Thyroid gland (tissue), 4 donors: ENCODE measurements at places on chromosomes 5 and 9.

GRCh38 chr5:139482050-139482889 is at the start of gene STING1:
Gene STING1 (minus strand): TSS chr5:139482758. CDS start chr5:139481704, 1,054 bp downstream.
- DNase-seq, result peak; percentile 78

DNA sequence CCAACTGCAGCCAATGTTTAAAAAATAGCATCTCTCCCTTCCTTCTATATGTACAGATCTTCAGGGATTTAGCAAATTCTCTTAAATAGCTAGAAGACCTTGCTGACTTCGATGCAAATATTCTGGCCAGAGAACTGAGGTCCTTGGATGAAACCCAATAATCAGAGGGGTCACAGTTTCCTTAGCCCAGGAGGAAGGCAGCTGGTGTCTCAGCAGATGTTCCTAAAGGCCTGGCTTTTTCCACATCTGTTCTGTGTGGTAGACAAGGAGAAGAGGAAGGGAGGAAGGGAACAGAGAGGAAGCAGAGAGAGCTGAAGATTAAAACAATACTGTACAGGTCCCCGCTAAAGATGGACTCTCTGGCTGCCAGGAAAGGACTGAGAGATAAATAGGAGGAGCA is 33.1 kb downstream of the BOD1 start:
- no peak for DNase-seq

GRCh38 chr9:126203313-126203712 is 123.3 kb upstream of the MVB12B start:
- DNase-seq, result no peak

DNA sequence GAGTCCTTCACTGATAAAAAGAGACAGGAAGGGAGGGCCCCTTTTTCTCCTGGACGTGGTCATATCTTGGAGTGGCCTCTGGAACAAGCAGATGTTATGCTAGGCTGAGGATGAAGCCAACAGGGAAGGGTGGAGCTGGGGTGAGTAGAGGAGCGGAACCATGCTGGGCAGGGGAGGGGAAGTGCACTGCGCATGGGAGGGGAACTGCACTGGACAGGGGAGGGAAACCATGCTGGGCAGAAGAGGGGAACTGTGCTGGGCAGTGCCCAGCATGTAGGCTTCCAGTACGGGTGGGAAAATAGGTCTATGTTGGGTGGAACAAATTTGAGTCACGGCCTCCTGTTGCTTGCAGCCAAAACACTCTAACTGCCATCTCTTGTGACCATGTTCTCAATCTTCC is 19.3 kb upstream of the IRX4 start:
- DNase-seq, result no peak

DNA sequence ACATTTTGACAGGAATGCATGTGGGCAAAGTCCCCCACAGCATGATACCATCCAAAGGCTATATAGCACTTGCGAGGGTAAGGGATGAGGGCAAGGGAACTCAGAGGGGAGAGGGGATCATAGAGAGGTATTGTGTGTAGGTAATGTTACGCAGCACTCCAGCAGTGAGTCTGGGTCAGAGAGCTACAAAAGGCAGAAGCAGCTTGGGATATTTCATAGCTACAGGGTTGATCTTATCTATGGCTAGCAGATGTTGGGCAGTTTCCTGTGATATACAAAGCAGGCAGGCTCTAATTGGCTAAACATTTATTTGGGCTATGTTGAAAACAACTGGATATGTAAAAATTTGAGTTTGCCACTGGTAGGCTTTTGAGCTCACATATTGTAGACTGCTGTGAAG is 17.8 kb upstream of the SLCO4C1 start:
- no peak for DNase-seq

DNA sequence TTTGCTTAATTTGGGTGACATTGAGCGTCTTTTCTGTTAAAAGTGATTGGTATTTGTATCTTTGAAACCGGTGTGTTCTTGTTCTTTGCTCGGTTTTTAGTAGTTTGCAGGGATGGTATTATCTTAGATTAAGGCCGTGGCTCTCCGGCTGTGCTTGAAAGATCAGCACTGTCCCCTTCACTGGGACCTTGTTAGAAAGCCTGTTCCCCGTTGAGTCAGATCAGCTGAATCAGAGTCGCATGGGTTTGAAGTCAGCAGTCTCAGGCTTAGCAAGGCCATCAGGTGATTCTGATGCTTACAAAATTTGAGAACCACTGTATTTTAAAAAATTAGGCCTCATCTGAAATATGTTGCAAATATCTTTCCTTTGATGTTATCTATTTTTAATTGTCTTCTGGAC is 5.0 kb downstream of the DIRAS2 start:
- DNase-seq, result no peak

GRCh38 chr5:112142769-112143270 is 276.3 kb downstream of the EPB41L4A start:
- DNase-seq, result peak; percentile 85

DNA sequence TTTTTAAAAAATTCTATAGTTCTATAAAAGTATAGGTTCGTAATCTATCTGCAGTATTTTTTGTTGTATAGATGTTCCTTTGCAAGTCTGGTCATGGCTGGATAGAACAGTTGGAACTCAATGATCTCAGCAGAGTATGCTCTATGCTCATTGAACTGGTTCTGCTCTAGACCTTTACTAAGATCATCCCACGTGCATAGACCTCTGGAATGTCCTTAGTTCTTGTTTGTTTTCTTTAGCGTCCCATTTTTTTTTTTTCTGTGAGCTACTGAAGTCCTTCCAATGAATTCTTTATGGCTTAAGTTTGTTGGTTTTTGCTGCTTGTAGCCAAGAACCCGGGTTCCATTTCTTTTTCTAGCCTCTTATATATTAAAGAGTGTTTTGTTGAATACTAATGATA is 3.5 kb downstream of the TMEM38B start:
- DNase-seq, result no peak

- no peak for DNase-seq
Measured at GRCh38 chr9:97809666-97810344, 43.2 kb upstream of the FOXE1 start.

DNA sequence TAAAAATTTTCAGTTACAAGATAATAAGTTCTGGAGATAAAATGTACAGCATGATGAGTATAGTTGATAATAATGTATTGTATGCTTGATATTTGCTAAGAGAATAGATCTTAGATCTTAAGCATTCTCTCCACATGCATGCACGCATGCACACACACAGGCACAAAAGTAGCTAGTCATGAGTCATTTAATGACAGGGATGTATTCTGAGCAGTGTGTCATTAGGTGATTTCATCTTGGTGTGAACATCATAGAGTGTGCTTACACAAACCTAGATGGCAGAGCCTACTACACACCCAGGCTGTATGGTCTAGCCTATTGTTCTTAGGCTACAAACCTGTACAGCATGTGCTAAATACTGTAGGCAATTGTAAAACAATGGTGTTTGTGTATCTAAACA is 124.2 kb downstream of the PTTG1 start:
- no peak for DNase-seq

DNA sequence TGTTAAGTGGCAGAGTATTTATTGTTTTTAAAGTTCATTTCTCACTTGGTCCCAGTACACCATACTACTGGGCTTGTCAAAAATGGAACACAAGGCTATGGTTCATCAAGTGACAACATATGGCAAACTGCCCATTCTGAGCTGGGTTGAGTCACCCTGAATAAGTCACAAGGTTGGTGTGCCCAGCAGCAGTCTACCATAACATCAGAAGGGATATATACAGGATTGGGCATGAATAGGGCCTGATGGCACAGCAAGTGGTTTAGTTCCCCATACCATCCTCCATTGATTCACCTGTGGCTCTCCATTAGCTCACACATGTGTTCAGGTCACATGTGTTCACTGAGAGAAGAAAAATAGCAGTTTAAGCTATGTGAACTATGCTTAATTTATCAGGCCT is 249.8 kb upstream of the PRDM9 start:
- no peak for DNase-seq

- no peak for DNase-seq
Measured at GRCh38 chr5:139377226-139377625, 5.9 kb downstream of the SLC23A1 start.

DNA sequence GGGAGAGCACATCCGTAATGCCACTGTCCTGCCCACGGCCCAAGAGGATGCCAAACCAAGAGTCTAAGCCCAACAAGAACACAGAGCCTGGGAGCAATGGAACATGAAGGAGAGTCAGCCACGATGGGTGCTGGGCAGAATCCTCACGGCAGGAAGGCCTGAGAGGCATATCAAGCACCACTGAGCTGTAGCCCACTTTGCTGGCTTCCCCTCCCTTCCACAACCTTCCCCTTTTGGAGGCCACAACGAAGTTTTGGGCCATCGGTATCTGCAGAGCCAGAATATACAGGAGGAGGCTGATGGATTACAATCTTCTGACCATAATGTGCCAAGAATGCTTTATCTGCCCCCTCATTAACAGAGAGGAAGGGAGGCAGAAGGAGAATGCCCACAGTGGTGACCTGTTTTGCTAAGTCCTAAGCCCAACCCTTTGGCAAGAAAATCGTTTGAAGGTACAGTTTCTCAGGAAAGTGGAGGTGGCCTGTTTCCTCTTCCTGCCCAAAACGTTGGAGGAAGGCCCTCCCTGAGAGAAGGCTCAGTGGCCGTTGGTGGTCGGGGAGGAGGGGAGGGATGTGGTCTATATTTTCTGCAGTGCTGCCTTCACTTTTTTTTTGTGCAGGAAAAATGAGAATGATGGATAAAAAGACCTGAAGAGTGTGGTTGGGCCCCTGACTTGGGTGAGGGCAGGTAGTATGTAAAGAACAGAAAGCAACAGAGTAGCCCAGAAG is 26.2 kb downstream of the MACROH2A1 start:
- DNase-seq, result no peak

GRCh38 chr5:181084621-181085195 is 44.6 kb downstream of the BTNL9 start:
- no peak for DNase-seq

DNA sequence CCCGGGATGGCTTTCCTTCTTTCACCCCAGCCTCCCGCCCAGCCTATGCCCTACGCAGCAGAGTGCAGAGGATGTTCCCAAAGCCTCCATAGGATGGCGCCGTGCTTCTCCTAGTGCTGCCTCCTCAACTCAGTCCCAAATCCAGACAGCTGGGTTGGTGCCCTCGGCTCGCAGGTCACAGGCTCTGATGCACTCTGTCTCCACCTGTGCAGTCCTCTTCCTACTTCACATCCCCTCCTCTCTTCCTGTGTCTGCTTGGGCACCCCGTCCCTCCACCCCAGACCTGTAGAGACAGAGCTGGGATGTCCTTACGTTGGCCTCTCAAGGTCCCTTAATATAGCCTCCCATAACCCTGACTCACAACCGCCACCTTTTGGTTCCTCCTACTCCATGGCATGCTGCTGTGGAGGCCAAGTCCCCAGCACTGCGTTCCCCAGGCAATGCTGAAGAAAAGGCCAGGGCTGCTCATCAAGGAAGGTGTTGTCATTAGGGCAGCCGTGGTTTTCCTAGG is 314.4 kb downstream of the GADD45G start:
- peak; percentile 49 for DNase-seq

DNA sequence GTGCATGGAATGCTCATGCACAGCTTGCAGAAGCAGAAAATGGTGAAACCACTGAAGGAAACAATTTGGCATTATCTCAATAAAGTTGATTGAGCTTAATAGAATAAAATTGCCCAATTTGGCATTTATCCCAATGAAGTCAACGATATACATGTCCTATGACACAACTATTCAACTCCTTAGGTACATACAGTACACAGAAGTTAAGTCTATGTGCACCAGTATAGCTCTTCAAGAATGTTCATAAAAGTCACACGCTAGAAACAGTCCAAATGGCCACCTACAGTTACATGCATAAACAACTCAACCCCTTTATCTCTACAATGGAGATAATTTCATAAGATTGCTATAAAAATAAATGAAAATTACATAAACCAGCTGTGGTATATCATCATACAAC is 184.5 kb downstream of the DENND1A start:
- DNase-seq, result no peak

DNA sequence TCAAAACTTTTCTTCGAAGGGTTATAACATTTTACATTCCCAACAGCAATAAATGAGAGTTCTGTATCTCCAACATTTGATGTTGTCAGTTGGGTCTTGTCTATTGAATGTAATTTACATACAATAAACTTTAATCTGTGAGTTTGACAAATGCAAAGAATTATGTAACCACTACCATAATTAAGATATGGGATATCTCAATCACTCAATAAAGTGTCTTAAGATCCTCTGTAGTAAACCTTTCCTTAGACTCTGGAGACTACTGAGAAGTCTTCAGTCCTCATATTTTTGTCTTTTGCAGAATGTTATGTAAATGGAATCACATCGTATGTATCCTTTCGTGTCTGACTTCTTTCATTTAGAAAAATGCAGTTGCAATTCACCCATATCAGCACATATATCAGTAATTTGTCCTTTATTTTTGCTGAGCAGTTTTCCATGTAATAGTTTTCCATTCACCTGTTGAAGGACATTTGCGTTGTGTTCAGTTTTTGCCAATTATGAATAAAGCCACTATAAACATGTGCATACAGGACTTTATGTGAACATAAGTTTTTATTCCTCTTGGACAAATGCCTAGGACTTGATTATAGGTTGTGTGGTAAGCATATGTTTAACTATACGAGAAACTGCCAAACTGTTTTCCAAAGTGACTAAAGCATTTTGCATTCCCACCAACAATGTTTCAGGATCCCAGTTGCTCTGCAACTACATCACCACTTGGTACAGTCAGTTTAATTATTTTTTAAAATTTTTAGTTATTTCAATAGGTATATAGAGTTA is 784.6 kb upstream of the ZNF608 start:
- no peak for DNase-seq

DNA sequence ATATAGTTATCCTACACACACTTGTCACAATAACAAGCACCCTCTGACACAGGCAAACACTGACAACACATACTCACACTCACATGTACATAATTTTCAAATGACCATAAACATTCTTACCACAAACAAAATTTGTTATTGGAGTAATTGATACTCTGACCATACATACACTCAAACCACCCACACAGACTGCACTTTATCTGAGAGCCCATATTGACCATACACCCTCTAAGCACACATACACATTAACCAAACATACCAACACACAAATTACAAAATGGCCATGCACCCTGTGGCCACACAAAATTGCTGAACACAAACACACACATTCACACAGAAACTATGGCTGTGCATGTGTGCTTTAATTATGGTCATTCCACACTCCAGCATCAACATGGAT is 79.1 kb upstream of the FAM120A start:
- no peak for DNase-seq

DNA sequence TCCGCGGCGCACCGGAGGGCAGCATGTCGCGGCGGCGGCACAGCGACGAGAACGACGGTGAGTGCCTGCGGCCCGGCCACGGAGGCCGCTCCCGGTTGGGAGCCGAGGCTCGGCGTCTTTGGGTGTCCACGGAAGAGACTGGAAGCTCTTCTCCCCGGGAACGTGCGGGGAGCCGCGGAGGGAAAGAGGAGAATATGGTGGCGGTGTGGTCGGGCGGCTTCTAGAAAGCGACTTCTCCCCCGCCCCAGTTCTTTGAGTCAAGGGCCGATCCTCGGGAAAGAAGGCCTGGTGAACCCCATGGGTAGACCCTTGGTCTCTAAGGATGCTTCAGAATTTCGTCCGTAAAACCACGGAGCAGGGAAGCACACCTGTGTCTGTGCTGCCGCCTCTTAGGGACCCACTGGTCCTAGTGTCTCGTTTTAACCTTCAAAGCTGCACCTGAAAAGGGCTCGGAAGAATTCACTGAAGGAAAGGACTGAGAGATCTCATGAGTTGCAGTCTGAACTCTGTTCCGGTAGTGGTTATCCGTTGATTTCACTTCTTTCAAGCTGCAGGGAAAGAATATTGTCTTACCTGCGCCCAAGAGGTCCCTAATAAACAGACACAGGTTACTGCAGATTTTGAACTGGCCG is 354 bp downstream of the NCBP1 start:
- no peak for DNase-seq
